ENCODE measurements at places on chromosomes 16 and 17.
A peak's percentile ranks its signal among the peaks of the same experiment; 100 is the strongest.

GRCh38 chr17:21174713-21175112 lies 39.2 kb downstream of the TMEM11 start:
- no peak for DNase-seq

DNA sequence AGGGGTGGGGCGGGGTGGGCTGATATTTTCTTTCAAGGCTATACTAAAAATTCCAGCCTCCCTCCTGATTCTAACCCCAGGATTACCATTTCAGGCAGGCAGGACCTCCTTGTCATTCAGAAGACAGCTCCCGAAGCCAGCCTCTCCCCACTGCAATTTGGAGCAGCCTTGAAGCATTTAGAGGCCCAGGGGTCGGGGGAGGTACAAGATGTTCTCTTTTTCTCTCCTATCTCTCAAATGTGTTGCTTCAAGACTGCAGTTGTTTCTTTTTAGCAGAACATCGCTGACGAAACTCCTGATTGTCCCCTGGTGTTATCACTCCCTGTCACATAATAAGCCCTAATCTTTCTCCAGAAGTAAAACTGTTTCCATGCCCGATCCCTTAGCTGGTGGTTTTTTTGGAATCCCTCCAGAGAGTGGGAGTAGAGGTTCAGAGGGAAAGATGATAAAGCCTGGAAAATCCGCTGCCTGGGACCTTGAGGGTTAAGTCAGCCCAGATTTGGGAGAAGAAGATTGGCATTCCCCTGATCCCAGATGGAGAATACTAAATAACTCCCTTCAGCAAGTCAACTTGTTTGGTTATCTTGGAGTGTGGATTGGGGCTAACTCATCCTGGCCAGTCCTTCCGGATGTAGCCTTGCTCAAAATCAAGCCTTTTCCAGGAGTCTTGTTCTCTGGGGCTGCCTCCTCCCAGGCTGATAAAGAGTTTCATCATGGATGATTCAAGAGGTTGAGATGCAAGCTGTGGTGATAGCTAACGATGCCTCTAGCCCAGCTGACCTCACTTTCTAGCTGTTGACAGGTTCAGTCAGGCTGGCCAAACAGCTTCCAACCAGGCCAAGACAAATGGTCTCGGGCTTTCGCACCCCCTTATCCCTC lies 71.3 kb downstream of the SOX9 start:
- no peak for DNase-seq

GRCh38 chr16:1794908-1795666 lies 1.6 kb upstream of the IGFALS start:
- DNase-seq, result no peak

DNA sequence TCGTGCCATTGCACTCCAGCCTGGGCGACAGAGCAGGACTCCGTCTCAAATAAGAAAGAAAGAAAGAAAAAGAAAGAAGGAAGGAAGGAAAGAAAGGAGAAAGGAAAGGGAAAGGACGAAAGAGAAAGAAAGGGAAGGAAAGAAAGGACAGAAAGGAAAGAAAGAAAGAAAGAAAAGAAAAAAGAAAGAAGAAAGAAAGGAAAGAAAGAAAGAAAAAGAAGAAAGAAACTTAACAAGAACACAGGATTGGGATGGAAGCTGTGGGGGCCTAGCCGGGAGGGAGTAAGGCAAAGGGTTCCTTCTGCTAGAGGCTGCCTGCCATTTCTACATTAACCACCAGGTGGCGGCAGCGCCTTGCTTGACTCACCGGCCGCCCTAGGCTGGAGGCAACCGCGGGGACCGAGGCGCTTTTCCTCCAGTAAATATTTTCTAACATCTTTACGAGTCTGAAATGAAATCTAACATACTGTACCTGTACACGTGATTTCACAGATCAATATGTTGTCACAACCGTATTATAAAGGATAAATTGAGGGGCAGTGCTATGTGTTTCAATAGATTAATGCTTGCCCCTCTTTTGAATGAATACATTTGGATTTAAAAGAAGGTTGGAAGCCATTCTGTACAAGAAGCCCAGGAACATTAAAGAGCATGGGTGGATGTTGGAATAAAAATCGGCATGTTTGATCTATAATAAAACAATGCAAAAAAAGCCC lies 6.1 kb downstream of the GJD3 start:
- DNase-seq, result peak; percentile 56

GRCh38 chr17:9948928-9949327 lies 43.9 kb upstream of the RCVRN start:
- DNase-seq, result no peak
